C1 segment of cervical spinal cord (tissue), 14 donors: ENCODE measurements at places on chromosomes 4 and X.
A peak's percentile ranks its signal among the peaks of the same experiment; 100 is the strongest.

GRCh38 chr4:75672461-75673026, 667 bp downstream of the G3BP2 start:
- peak; percentile 52 for DNase-seq

DNA sequence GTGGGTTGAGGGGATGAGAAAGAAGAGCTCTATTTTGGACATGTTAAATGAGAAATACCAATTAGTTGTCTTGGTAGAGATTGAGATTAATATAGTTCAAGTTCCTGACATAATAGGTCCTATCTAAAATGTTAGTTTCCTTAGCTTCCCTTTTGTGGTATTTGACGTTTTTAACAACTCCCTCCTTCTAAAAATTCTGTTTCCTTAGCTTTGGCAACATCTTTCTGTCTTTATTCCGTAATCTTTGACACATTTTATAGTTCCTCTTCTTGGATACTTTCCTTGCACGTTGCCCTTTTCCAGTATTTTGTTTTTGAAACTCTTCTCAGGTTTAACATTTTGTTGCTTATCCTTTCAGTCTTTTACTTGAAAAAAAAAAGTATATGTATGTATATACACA, 36.9 kb downstream of the LAMTOR3 start:
- no peak for DNase-seq

- no peak for DNase-seq
Measured at GRCh38 chrX:44904542-44905115, 31.6 kb downstream of the KDM6A start.

DNA sequence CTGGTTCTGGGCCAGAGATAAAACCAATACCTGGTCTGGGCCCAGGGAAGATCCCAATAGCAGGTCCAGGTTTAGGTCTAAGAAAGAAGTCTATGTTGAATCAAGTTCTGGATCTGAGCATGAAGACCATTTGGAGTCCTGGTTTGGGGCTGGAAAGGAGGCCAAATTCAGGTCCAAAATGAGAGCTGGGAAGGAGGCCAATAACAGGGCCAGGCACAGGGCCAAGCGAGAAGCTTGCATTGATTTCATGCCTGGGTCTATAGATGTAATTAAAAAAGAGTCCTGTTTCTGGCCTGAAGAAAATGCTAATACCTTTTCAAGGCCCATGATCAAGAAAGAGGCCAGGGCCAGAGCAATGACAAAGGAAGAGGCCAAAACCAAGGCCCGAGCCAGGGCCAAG, 3.4 kb downstream of the GPRASP1 start:
- no peak for DNase-seq

DNA sequence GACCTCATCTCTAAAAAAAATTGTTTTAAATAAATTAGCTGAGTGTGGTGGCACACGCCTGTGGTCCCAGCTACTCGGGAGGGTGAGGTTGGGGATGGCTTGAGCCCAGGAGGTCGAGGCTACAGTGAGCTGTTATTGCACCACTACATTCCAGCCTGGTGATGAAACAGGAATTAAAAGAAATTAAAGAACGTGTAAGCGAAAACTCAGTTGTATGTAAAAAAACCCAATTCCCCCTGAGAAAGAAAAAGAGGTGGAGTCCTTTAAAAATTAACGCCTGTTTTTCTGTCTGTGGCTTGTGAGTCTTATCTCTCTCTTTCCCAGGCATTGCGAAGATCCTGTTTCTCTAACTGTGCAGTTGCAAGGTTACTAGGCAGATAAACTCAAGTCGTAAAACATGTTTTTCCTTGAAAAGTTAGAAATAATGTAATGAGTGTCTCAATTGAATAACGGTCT, 22.1 kb downstream of the EPGN start:
- DNase-seq, result no peak

DNA sequence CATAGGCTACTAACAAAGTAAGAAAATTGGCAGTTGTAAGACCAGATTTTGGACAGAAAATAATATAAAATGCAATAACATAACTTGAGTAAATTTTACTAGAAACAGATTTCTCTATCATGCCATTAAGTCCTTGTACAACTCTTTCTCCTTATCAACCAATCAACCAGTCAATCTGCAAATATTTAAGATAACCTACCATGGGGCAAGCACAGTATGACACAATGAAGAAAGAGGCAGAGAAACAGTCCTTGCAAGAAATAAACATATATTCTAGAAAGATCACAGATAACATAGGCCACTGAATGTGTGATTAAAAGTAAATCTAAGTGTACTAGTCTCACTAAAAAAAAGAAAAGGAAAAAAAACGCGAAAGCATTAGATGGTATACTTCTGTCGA, 194.8 kb downstream of the PPP3CA start:
- no peak for DNase-seq

GRCh38 chrX:147958291-147958690, 22.8 kb upstream of the FMR1NB start:
- DNase-seq, result no peak

GRCh38 chrX:12237131-12237530, 98.9 kb downstream of the FRMPD4 start:
- no peak for DNase-seq

- DNase-seq, result no peak
Measured at GRCh38 chr4:29405116-29405515, 1315.1 kb upstream of the PCDH7 start.

GRCh38 chr4:158254292-158254691, 44.0 kb downstream of the TMEM144 start:
- no peak for DNase-seq

GRCh38 chr4:55291227-55291640, 54.8 kb upstream of the SRD5A3 start:
- no peak for DNase-seq

- DNase-seq, result no peak
Measured at GRCh38 chrX:96721354-96721753, 36.7 kb downstream of the DIAPH2 start.

DNA sequence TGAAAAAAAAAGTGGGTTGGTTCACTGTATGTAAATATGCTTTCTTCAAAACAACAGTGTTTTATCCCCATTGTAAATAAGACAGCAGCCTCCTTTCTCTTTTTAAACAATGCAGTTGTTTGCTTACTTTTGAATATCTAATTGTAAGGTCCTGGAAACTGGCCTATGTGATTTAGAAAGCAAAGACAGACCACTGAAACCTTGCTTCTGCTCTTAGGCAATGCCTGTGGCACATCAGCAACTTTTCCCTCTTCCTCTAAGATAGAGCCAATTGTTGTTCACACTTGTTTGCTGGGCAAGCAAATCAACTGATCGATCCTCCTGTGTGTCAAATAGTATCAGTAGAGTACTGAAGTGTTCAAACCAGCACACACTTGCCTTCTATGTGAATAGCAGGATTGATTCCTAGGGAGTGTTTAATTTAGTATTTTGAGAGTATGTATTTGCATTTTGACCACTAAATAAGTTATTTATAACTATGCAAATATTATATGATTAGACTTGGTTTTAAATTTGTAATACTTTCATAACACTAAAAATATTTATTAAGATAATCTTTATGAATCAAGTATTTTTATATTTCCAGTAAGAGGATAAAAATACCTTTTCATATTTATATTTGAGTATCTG, 55.4 kb upstream of the GRPR start:
- DNase-seq, result no peak

GRCh38 chr4:17812801-17813200, 2.0 kb downstream of the NCAPG start:
- no peak for DNase-seq

GRCh38 chr4:139956507-139957017, 197.4 kb downstream of the MAML3 start:
- no peak for DNase-seq

GRCh38 chrX:63869506-63869905, 84.5 kb upstream of the ARHGEF9 start:
- DNase-seq, result no peak

GRCh38 chrX:150570512-150570911, 2.1 kb downstream of the MTM1 start:
- no peak for DNase-seq

- no peak for DNase-seq
Measured at GRCh38 chrX:84168095-84168494, 19.9 kb downstream of the RPS6KA6 start.

DNA sequence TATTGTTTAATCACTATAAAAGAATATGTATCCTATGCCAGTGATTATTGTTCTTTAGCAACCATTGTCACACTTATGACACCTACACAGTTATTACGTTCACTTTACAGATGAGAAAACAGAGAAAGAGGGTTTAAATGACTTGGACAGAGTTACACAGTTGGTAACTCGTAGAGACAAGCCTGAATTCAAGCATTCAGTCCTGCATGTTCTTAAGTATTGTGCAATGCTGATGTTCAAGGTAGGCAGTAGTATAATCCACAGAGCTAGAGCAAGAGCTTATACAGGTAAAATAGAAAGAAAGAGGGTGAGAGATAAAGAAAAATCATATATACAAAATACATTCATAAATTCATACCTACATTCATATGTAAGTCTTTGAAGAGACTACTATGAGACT, 249.8 kb upstream of the ANXA10 start:
- DNase-seq, result no peak

- DNase-seq, result no peak
Measured at GRCh38 chrX:18883234-18883960, 100.5 kb downstream of the PHKA2 start.

- no peak for DNase-seq
Measured at GRCh38 chr4:159566786-159567185, 463.9 kb downstream of the RAPGEF2 start.

- DNase-seq, result no peak
Measured at GRCh38 chr4:142354041-142354440, 492.1 kb downstream of the INPP4B start.

DNA sequence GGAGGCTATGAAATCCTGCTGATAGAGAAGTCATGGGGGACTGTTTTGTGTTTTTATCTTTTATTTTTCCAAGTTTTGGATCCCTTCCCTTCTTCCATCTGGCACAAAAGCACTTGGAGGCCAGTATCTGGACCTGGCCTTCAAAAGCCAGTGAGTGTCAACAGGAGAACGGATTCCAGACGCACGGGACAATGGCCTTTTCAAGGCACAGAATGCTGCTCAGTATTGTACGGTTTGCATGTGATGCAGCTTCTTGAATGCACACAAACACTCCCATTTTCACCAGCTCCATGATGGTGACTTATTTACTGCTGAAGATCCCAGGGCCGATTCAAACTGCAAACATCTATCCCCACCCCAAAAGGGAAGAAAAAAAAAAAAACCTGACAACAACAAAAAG, 145.4 kb downstream of the CPEB2 start:
- DNase-seq, result peak; percentile 74

- no peak for DNase-seq
Measured at GRCh38 chr4:129978315-129978714, 882.4 kb downstream of the C4orf33 start.

GRCh38 chr4:185122681-185123345, 20.3 kb upstream of the SLC25A4 start:
- no peak for DNase-seq

- no peak for DNase-seq
Measured at GRCh38 chr4:67236788-67237187, 308.5 kb downstream of the CENPC start.

- no peak for DNase-seq
Measured at GRCh38 chrX:39642071-39642470, 455.7 kb downstream of the BCOR start.

DNA sequence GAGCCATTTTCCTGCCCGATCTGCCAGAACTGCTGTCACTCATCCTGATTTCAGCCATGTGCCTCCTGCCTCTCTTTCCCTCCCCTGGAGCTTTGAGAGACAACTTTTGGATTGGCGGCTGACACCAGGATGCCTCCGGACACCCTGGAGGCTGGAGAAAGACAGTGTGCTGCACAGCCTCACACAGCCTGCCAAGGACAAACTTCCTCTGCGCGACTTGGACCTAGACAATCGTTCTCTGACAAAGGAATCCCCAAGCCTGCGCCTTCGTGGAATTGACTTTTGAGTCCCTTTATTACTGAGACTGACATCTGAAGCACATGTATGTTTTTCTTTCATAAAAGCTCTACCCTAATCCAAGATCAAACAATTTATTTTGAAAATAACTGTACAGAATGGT, 10.8 kb upstream of the LDB2 start:
- no peak for DNase-seq

DNA sequence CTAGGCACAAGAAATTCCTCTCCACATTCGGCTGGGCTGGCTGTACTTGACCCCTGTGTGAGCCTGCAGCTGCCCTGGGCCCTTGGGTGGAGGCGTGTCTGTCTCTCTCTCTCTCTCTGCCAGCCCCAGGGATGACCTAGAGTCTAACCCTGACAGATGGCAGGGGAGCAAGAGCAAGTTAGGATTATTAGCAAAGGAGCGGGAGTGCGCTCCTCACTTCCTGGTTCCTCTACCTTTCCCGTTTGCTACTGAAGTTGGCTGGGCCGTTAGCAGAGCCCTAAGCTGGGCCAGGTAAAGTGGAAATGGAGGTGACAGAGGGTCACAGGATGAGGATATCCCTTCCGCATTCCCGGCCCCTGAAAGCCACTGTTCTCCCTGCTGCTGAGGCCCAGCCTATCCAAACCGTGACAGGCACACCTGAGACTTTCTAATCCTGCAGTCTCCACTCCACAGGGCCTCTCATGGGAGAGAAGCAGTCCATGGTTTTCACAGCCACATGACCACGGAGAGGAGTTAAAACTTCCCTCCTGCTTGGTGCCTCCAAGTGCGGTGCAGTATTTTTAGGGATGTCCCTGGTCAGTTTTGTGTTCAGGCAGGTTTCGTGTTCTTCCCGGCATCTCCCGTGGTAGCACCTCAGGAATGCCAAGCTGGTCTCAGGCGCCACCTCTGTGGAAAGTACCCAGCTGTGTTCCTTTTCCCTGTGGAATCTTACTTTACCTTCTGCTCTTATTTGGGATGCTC, 79.3 kb downstream of the CLDN22 start:
- no peak for DNase-seq

GRCh38 chrX:10633722-10634121, 13.3 kb upstream of the MID1 start:
- no peak for DNase-seq

DNA sequence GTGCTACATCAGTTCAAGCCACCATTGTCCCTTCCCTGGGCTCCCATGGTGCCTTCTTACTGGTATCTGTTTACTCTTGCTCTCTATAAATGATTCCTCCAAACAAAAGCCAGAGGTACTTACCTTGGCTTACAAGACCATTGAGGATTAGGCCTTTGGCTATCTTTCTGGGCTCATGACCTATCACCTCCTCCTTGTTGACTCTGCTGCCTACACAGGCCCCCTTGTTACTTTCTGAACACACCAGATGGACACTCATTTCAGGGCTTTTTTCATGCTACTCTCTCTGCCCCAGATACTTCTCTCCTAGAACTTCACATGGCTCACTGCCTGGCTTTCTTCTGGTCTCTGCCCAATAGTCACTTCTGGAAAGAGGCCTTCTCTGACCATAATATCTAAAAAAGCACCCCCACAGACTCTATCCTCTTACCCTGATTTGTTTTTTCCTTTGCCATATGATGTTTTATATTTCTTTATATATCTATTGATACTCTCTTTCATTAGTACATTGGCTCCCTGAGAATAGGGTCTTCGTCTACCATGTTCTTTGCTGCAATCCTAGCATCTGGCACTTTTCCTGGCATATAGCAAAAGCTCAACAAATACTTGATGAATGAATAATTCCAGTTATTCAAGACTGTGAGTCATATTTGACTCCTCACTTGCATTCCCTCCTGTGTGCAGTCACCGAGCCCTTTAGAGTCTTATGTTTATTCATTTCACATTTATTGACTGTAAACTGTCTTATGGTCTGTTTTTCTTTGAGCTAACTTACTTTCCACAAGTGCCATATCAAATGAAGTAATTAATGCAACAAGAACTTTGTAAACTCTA, 27.1 kb upstream of the TAPT1 start:
- no peak for DNase-seq
